Mucosa of gallbladder (tissue), 1 donor: ENCODE measurements at places on chromosomes 6 and 20. TPM values are rescaled to one million over a fixed set of nuclear protein-coding genes. Genes with fewer than 3 reads are reported as not detected.

Gene ZFP64
- total RNA-seq: 16.8 TPM

Gene KIF13A
- 43.0 TPM for total RNA-seq

Gene F13A1
- total RNA-seq: 55.1 TPM

Gene SIRPG
- 1.2 TPM for total RNA-seq

DNA sequence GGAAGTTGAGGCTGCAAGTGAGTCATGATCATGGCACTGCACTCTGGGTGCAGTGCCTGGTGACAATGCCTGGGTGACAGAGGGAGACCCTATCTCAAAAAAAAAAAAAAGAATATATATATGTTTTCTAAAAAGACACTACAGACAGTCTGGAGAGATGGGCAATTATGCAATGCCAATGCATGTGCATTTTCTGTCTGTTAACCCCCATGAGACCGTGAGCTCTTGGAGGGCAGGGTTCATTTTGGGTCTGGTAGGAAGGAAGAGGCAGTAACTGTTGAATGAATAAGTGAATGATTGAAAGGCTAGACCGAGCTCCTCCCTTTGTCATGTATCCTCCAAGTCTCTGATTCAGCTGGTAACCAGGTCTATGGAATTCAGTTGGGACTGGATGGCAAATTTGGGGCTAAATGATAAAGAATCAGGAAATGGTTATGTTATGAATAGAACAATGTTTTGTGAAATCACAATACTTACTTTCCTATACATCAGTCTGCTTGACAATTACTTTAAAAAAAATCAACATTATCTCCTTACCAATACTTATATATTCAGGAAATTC, 5.6 kb upstream of the BLCAP start:
- DNase-seq: no peak

- no peak for DNase-seq
These were observed 62.6 kb downstream of the GINS1 start for GRCh38 chr20:25470045-25470444.

- DNase-seq: no peak
These were observed 5.4 kb upstream of the MYMX start for GRCh38 chr6:44211284-44211683.

GRCh38 chr6:107079429-107079828, 35.9 kb downstream of the BEND3 start:
- DNase-seq: no peak

- no peak for DNase-seq
These were observed 247.0 kb downstream of the LRFN2 start for GRCh38 chr6:40340196-40340595.

DNA sequence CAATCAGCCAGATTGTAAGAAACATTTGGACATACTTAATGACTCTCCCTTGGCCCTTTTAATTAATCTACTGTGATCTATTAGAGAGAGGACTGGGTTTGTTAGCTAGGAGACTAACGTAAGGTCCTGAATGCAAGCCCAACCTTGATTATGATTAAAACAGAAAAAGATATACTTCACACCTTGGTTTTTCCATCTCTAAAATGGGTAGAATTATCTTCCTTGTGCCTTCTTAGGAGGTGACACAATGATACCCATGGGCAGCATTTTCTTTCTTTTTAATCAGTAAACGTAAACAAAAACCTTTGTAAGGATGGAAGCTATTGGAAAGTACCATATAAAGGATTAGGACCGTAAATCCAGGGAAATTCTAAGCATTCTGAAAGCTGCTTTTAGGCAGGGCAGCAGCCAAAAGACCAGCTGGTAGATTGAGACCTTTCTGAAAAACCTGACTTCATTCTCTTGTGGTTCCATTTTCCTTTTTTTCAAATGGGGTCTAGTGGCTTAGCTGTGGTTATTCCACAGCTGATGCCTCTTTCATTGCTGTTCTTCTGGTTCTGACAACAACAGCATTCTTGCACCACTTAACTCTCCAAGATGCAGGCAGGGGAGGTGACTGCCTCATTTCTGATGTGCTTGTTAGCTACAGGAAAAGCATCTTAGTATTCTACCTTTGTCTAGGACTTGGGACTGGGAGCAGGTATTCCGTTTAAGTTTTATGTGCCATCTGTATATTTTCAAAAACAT, 27.4 kb downstream of the RREB1 start:
- no peak for DNase-seq
